ENCODE measurements at places on chromosomes 2 and 18.

DNA sequence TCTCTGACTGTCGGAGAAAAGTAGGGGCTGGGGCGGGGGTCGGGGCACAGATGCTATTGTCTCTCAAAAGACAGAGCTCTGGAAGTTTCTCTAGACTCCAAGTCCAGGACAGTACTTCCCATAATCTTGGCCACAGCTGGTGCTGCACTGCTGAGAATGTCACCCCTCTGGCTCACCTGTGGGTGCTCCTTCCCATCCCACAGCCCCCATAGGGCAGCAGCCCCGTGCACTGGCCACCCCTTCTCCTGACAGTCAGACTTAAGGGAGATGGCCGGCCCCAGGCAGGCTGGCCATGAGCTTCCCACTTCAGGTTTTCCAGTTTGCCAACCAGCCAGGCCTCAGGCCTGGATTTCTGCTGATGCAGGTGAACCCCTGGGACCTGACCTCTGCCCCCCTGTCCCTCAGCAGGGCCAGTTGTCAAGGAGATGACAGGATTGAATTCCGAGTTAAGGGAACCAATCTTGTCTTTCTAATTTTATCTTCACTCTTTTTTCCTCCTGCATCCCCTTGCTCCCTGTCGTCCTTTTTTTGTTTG is 30.2 kb upstream of the BOD1L2 start:
- DNase-seq = no peak

DNA sequence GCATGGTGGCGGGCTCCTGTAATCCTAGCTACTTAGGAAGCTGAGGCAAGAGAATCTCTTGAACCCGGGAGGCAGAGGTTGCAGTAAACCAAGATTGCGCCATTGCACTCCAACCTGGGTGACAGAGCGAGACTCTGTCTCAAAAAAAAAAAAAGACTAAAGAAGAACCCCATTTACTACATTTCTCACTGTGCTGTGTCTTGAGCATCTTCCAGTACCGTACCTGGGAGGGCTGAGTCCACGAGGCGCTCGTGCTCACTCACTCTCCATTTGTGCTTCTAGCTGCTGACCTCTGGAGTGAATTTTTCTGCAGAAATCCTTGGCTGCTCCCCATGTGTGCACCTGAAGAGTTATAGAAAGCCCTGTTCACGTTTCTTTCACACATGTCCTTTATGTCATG is 204.8 kb downstream of the LDLRAD4 start:
- no peak for DNase-seq

DNA sequence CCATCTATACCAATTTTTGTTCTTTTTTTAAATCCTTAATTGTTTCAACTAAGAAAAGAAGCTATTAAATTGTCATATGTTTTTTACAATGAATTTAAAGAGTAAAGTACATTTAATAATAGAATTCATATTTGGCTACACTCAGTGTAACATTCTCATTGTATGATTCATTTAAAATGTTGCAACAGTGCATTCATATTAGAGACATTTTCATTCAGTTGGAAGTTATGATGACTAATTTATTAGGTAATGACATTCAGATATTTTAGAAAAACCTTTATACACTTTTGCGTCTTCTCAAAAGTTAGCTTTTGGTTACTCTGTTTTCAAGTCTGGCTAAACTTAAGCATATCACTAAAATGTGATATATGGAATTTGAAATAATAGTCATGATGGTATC is 887.5 kb upstream of the NRXN1 start:
- DNase-seq = peak; percentile 41

- no peak for DNase-seq
These were observed 167.3 kb upstream of the SKOR2 start for GRCh38 chr18:47418746-47419145.

- no peak for DNase-seq
These were observed 259.6 kb upstream of the PIK3C3 start for GRCh38 chr18:41695441-41695840.

GRCh38 chr2:232042911-232043574 is 81.5 kb downstream of the DIS3L2 start:
- no peak for DNase-seq

GRCh38 chr2:198465970-198466369 is 661.6 kb downstream of the PLCL1 start:
- no peak for DNase-seq

- peak; percentile 45 for DNase-seq
These were observed 136.3 kb upstream of the SLC39A10 start for GRCh38 chr2:195520671-195521155.

- no peak for DNase-seq
These were observed 37.7 kb upstream of the SLC25A52 start for GRCh38 chr18:31798399-31798798.

DNA sequence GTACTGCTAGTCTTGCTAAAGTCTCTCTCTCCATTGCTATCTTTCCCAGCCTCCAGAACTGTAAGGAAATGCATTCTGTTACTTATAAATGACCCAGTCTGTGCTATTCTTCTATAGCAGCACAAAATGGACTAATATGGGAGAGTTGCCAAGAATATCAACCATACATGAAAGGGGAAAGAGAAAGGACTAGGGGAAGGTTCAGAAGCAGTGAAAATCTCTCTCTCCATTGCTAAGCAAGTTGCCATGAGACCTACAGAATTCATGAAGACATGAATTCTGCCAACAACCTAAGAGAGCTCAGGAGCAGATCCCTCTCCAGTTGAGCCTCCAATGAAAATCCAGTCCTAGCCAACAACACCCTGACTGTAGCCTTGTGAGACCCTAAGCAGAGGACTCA is 3.6 kb upstream of the TRABD2A start:
- DNase-seq = no peak

DNA sequence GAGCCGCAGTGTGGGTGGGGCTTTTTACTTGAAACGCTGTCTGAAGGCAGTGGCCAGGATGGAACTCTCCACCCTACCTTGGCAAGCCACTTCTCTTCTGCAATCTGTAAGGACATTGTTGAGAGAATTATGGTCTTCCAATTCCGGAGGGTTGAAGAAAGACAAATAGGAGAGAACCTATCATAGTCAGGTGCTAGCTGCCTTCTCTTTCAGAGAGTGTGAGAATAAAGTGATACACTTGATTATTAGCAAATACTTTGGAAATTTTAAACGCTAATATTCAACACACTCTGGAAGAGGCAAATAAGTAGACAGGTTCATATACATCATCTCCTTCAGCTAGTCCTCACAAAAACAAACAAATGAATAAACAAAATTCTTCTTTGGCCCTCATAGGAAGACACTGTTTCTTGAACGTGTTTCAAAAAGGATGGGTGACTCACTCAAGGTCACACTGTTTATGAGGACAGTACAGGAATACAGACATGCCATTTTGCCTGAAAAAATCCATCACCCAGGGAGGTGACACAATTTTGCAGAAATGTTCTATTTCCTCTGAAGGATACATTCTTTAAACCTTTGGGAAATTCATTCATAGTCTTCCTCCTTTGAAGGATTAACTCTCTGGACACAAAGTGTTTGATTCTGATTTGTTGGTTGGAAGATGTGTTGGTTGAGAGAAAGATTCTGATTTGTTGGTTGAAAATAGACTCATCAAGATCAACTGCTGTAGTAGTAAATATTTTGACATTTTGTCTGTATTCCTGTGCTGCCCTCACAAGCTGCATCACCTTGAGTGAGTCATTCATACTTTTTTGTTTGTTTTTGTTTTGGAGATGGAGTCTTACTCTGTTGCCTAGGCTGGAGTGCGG is 2.2 kb upstream of the IL1RN start:
- no peak for DNase-seq

GRCh38 chr2:62923242-62923641 is 127.4 kb upstream of the OTX1 start:
- DNase-seq = no peak

DNA sequence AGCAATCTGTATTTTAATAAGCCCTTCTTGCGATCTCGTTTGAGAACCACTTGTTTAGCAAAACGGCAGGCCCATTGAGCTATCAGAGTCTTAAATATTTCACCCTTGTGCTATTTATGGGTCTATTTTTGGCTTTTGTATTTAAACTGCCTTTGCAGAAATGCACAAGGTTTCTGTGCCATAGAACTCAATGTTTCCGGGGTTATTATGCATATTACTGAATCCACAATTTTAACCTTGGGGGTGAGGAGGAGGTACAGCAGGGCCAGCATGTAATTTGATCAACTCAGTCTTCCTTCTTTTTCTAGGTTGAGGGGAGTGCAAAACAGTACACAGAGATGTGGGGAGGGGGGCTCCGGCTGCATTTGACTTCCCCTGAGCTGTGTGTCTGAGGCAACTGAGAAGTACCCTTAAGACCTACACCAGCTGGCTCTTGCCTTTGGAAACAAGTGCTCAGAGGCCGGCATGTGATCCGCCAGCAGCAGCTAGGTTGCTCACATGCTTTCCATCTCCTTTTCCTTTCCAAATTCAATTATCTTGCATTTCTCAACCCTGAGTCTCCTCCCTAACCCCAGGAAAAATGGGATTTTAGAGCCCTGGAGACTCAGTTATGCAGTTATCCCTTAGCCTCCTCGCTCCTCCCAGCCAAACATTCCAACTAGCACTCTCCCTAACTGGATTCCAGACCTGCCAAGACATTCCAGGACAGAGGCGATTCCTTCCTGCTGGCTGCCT is 103.0 kb downstream of the HNRNPLL start:
- no peak for DNase-seq

DNA sequence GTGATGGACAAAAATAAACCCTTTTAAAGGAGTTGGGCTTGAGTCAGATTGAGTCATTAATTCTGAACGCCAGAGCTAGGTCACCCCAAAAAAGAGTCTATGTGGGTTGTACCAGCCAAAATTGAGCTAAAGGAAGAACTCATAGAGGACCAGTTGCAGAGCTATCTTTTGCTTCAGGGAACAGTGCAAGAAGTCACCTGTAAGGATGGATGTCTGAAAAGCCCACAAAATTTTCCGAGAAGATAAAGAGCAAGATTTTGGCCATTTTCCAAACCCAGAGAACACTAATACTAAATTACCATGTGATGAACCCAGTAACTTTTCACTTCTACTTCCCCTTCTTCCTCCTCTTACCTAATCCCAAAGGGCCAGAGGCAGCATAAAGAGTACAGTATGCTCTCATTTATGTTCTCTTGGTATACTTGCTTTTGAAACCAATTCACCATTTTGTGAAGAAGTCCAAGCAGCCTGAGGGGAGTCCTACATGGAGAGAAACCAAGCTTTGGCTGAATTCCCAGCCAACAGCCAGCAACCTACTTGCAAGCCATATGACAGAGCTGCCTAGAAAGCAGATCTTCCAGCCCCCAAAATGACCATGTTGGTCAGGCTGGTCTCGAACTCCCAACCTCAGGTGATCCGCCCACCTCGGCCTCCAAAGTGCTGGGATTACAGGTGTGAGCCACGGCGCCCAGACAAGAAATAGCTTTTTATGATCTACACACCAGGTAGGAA is 551.7 kb downstream of the SATB2 start:
- DNase-seq = no peak

- no peak for DNase-seq
These were observed 160.0 kb downstream of the KCNH7 start for GRCh38 chr2:162678551-162678950.

GRCh38 chr2:18829251-18829902 is 240.0 kb upstream of the NT5C1B start:
- peak; percentile 20 for DNase-seq

GRCh38 chr2:127275356-127275755 is 18.6 kb downstream of the ERCC3 start:
- no peak for DNase-seq

DNA sequence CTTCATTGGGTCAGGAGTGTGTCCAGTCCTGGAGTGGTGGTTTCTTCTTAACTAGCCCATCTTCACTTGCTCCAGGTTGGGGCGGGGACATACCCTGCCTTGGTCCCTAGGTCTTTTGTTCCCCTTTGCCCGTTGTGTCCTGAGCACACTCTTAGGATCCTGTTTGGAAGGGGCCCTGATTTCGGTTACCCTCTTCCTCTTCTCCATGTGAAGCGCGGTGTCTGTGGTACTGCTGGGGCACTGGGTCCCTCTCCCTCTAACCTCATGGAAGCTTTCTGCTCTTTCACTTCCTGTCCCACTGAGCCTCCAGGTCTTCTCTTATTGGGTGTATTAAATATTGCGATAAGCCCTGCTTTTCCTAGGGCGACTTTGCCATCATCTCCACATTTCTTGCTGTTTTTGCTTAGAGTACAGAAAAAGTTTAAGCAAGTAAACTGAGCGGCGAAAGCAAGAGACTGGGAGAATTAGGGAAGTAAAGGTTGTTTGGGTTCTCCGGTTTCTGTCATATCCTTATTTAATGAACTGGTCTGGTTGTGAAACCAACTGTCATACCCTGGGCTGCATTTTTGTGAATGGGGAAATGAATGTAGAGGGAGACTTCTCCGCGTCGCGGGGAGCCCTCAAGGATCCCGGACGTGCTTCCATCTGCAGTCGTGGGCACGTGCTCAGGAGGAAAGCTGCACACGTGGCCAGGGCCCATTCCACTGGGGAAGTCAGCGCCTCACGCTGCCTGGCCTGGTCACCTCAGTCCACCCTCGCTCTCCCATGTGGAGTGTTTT is 73.8 kb upstream of the B3GNT7 start:
- DNase-seq = no peak

GRCh38 chr2:27249891-27250651 is 12.8 kb downstream of the SLC30A3 start:
- DNase-seq = no peak

- DNase-seq = no peak
These were observed 367.4 kb downstream of the EPHA4 start for GRCh38 chr2:221204699-221205098.

Measured in RWPE1 (cell line).